ENCODE measurements at places on chromosomes 12 and 14.

- DNase-seq: peak; percentile 14
Observed at GRCh38 chr14:69149461-69150244, 3.3 kb downstream of the DCAF5 start.

- DNase-seq: no peak
Observed at GRCh38 chr14:50733494-50733893, 65.4 kb upstream of the SAV1 start.

- no peak for DNase-seq
Observed at GRCh38 chr12:66964629-66965028, 285.8 kb upstream of the GRIP1 start.

DNA sequence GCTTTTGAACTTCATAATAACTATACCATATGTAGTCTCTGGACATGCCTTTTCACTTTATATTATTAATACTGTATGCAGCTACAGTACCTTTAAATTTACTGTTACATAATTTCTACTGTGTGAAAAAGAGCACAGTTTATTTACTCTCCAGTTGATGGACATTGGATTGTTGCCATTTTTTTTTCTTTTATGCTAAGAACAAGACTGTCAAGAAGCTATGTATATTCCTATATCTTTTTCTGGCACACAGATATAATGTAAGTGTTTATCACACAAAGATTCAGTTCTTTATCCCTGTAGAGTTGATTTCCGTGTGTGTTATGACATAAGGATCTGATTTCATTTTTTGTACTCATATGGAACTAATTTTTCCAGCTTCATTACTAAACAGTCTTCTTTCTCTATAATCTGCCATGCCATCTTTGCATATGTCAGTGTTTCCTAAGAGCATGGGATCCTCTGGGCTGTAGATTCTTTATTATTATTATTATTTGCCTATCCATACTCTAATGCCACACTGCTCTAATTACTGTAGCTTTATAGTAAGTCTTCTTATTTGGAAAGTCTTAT is 593.0 kb upstream of the ATP2B1 start:
- DNase-seq: no peak

GRCh38 chr14:63428486-63428885 is 109.8 kb upstream of the GPHB5 start:
- DNase-seq: no peak

DNA sequence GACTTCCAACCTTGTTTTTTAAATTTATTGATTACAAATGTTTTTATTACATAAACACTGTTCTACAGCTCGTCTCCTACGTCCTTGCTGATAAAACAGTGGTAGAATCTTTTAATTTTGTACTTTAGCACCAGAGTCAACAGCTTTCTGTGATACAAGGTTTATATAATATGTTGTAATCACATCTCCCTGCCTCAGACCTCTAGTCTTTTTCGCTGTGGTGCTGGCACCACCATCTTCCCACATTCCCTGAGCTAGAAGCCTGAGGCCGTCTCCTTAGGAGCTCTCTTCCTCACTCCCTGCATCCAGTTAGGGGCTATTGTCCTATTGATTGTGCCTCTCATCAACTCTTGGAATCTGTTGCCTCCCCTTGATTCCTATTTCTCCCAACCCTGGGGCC is 17.1 kb downstream of the MTHFD1 start:
- no peak for DNase-seq

DNA sequence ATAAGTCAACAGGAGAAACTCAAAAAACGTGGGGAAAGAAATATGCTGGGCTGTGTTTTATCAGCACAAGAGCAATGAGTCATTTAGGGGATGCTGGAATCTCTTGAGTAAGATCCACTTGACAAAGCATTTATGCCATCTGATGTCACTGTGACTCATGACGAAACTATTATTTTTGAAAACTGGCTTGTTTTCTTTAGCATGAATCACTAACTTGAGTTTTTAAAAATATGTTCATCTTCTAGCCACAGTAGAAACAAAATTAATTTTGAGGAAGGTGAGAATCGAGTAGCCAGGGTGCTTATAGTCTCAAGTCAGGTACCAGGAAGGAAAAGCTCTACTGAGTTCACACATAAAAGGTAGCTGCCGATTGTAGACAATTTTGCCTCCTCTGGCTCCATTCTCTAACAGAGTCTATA is 456.2 kb upstream of the MGAT4C start:
- DNase-seq: peak; percentile 42
